Activated CD4-positive, alpha-beta T cell treated with anti-CD3 and anti-CD28 coated beads, Interleukin-2, amount 50 U/mL, for 1 hour (primary cell): ENCODE measurements at places on chromosomes 2 and 18.

GRCh38 chr2:27653397-27653796 lies 10.0 kb downstream of the SUPT7L start:
- DNase-seq, result no peak

DNA sequence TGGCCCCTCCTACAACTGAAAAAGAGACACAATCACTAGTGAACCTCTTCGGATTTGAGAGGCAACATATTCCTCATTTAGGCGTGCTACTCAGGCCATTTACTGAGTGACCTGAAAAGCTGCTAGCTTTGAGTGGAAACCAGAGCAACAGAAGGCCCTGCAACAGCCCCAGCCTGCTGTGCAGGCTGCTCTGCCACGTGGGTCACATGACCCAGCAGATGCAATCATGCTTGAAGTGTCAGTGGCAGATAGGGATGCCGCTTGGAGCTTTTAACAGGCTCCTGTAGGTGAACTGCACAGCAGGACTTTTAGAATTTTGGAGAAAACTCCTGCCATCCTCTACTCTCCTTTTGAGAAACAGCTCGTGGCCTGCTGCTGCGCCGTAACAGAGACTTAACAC lies 578.6 kb upstream of the RAB6C start:
- no peak for DNase-seq

- DNase-seq, result no peak
These were observed 499.3 kb downstream of the IRS1 start for GRCh38 chr2:226300196-226300886.

GRCh38 chr2:74232426-74232825 lies 34.0 kb downstream of the MTHFD2 start:
- DNase-seq, result no peak

DNA sequence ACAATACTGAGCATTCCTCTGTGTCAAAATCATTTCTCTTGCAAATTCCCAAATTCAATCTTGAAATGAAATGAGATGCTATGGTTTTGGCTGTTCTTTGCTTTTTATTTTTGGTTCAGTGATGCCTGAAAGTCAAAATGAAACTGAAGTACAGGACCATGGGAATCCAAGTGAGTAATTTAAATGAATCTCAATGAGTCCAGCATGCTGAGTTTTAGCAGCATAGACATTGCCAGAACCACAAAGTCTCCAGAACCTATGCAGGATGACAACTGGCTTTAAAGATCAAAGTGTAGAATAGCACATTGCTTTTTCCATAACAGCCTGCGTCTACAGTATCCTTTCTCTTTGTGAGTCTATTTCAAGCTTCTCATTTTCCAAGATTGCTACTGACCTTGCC lies 1050.7 kb upstream of the PIK3C3 start:
- DNase-seq, result no peak

DNA sequence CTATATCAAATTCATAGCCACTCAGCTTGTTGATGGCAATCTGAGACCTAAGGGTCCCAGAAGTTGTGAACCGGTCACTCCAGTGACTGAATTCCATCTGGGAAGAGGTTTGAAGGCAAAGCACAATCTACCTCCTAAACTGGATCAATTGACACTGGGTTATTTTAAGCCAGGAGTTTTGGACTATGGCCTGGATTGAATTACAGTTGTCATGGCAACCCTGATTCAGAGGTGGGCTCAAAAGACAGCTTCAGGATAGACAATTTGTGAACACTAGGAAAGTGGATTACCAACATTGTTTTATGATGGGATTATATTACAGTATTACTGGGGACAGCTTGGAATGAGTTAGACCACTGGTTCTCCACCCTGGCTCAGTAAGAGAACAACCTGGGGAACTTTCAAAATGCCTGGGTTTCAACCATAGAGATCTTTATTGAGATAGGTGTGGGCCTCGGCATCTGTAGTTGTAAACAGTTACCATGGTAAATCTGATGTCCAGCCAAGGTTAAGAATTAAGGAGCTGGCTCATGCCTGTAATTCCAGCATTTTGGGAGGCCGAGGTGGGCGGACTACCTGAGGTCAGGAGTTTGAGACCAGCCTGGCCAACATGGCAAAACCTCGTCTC lies 58.8 kb downstream of the MFSD6 start:
- DNase-seq, result no peak

- DNase-seq, result no peak
These were observed 11.0 kb upstream of the HK2 start for GRCh38 chr2:74822771-74823566.

DNA sequence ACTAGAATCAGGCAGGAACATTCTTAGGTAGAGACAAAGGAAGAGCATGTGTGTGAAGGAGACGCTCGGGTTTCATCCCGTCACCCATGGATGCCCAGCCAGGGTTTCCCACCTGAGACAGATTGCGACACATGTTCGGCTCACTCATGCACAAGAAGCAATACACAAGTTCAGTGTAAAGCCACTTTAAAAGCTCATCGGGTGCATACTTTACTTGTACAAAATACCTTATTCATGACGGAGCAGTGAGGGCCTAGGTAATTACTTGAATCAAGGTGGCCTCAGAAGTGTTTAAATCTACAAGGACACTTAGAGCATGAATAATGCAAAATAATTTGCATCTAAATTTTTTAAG lies 42.0 kb downstream of the ZEB2 start:
- DNase-seq, result no peak

DNA sequence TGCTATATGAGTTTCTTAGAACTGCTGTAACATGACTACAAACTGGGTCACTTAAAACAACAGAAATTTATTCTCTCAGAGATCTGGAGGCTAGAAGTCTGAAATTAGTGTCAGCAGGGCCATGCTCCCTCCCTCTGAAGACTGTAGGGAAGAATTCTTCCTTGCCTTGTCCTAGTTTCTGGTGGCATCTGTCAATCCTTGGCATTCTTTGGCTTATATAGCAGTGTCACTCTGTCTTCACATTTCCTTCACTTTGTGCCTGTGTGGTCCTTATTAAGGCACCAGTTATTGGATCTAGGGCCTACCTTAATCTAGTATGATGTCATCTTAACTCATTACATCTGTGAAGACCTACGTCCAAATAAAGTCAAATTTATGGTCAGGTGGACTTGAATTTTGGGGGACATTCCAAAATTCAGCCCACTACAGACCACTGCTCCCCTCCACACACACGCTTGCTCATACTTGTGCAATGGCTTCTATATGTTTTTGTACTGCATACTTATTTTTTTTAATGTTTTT lies 7.6 kb downstream of the ZC3H15 start:
- no peak for DNase-seq

DNA sequence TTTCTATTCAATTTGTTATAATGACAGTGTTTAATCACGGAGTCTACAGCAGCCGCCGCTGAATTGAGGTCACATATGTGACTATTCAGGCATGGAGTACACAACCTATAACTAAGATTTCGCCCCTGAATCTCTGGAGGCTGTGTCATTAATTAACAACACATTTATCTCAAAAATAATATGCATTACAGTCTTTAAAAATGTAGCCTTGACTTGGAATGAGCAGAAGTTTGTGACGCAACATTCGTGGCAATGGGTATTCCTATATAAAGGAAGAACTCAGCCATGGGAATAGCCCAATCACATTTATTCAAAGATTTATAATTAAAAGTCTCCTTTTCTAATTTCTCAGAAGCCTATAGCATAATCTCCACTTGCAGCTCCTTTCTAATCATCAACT lies 60.6 kb upstream of the LYPD1 start:
- DNase-seq, result no peak

DNA sequence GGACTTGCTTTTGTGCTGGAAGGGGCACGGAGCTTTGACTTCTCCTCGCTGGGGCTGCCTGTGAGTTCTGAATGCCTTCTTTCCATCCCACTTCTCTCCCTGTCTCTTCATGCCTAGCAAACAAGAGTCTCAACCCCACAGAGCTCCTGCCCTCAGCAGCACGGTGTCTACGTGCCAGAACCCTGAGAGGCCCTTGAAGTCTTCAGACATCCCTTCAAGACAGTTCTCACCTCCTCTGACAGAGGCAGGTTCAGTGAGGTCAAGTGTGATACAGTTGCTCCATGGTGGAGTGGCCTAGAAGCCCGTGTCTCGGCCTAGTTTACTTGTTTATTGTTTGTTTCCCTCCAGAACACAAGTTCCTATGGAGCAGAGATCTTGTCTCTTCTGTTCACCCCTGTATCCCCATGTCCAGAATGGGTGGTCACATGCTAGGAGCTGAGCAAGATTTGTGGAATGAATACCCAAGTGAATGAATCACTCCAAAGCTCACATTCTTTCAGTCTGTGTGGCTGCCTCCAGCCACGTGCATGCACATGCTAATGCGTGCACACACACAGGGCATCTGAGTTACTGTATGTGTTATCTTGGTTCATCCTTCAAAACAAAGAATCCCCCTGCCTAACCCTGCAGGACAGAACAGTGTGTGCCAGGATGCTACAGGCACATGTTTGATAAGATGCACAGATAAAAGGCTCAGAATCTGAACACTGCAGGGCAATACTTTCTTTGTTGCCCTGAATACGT lies 391.6 kb downstream of the NBAS start:
- DNase-seq, result no peak

GRCh38 chr2:37326285-37326684 lies 1.7 kb upstream of the PRKD3 start:
- no peak for DNase-seq

DNA sequence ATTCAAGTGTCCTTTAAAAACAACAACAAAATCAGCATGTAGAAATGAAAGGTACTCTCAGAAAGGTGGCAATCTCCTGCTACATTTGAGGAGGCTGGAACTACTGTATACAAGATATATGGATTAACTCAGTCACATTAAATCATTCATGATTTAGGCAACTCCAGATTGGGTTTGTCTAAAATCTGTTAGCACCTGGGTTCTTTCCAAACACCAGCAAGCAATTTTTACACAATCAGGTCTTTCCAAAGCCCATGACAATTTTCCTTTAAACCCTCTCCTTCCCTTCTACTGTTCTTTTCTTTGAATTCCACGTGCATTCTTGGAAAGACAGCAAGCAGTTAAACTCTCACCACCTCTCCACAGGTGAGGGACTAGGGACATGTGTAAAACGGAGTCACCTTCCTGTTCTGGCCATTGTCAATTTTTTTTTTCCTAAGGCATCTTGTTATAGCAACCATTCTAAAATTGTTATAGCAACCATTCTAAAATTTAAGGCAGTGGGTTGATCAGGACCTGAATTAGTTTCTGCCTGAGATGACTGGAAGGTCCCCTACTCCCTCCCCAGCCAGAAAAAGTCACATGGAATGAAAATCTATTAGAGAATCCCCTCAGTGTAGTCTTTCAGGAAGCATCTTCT lies 113.9 kb downstream of the ANKRD44 start:
- no peak for DNase-seq

- DNase-seq, result no peak
These were observed 223.5 kb downstream of the UBE2E3 start for GRCh38 chr2:181203916-181204315.

- DNase-seq, result no peak
These were observed 52.3 kb downstream of the C18orf63 start for GRCh38 chr18:74367905-74368304.

- no peak for DNase-seq
These were observed 713.4 kb upstream of the VRK2 start for GRCh38 chr2:57333221-57333620.
